ENCODE measurements at places on chromosomes 7 and 10.

- DNase-seq: no peak
Observed at GRCh38 chr7:107946451-107946850, 55.5 kb downstream of the DLD start.

DNA sequence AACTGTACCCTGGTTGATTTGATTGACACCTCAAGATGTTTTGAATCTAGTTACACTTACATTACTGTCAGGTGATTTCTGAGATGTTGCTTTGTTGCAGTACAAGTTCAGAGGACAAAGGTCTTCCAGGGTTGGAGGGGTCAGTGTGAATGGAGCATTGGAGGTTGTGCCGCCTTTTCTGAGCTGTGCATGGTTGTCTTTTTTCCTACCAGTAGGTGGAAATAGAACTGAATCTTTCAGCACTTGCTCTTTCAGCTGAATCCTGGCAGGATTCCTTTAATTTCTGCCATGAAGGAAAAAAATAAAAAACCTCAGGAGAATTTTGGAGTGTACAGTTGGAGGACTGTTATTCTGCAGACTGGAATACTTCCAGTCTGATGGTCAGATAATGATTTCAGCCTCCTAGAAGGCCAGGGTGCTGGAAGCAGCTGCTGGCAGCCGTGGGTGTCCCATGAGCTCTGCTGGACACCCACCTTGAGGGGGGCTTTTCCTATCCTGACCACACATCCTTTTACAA is 82.7 kb downstream of the PLCE1 start:
- DNase-seq: no peak

- DNase-seq: no peak
Observed at GRCh38 chr7:47100817-47101435, 481.0 kb downstream of the TNS3 start.

- DNase-seq: no peak
Observed at GRCh38 chr7:35505066-35505465, 189.9 kb downstream of the HERPUD2 start.

DNA sequence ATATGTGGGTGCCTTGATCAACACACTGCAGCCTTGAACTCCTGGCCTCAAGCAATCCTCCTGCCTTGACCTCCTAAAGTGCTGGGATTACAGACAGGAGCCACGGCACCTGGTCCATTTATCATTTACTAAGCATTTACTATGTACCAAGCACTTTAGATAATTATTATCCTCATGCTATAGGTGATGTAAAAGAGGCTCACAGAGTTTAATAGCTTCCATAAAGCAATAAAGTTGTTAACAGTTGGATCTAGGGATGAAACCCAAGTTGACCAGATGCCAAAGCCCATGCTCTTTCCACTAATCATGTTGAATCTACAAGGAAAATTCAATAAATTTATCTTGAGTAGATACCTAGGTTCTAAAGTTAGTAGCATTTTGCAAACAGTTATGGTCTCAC is 5.0 kb downstream of the NAPEPLD start:
- no peak for DNase-seq

DNA sequence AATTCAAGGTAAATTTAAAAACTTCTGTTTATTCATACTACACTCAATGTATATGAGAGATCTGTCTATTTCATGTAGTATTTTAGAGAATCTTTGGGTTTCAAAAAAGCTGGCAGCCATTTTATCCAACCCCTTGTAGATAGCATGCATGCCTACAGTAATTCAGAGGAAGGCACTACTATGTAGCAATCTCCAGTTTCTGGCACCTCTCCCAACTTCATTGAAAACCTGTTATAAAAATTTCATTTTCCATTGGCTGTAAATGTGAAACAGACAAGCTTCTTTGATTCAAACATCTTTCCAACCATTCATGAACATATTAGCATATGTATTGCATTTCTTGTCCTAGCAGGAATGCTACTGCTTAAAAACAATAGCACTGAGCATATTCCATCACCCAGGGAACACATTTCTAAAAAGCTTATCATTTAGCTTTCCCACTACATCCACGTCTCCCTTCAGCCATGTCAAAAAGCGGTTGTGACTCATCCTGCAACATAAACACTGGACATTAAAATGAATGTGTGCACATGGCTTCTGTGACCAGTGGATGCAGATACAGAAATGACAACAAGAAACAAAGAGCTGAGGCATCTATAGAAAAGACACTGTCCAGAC is 330.4 kb upstream of the AOAH start:
- no peak for DNase-seq

DNA sequence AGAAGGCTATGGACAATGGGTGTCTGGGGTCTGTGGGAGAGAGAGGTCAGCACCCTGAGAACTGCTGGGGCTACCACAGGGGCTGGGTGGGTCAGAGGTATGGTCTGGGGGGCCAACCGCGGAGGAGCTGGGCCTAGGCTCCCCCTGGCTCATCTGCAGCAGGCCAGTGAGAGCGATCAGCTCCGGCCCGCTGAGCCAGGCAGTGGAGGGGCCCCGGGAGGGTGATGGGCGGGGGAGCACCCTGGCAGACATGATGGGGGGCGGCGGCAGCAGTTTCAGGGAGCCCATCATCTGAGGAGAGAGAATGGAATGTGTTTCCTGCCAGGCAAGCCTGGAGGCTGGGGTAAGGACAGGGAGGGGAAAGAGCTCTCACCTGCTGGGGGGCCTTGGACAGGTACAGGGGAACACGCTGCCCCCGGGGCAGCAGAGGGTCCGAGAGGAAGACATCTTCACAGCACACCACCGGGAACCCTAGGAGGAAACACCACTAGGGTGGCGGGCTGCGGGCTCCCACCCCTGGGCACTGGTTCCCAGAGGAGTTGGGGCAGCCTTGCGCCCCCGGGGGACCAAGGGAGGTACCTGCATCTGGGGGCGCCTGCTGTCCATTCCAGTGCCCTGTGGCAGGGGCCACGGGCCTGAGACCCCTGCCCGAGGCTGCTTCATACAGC is 1.3 kb downstream of the SAP25 start:
- DNase-seq: no peak

GRCh38 chr7:16669581-16669980 is 23.6 kb downstream of the BZW2 start:
- DNase-seq: no peak

DNA sequence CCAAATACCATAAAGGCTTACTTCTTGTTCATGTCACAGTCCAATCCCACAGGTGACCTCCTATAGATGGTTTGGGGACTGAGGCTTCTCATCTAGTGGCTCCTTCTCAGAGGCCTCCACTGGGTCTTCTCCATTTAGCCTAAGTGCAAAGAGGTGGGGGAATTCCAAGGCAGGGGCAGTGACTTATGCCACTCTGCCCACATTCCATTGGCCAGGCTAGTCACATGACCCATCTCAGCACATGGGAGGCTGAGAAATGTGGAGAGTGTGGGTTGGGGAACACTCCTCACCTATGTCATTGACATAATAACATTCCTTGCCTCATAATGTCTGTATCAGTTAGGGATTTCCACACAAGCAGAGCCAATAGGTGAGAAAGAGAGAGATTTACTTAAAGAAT is 104.3 kb upstream of the PLXNA4 start:
- no peak for DNase-seq

DNA sequence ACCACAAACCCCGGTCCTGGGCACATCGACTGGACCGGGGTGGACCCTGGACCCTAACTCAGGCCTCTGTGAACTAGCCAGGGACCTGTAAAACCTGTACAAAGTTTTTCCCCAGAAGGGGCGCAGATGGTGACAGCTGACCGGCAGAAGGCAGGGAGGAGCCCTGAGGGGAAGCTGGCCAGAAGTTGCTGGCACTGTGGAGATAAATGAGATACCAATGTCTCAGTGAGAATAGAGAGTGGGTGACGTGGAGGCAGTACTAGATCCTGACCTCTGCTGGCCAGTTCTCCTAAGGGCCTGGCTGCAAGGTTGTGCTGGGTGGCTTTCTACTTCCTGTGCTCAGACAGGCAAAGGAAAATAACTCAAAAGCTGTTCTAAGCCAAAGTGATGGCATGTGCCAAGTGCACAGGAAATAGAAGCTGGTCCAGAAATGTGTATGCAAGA is 10.6 kb upstream of the TSPAN14 start:
- DNase-seq: no peak

DNA sequence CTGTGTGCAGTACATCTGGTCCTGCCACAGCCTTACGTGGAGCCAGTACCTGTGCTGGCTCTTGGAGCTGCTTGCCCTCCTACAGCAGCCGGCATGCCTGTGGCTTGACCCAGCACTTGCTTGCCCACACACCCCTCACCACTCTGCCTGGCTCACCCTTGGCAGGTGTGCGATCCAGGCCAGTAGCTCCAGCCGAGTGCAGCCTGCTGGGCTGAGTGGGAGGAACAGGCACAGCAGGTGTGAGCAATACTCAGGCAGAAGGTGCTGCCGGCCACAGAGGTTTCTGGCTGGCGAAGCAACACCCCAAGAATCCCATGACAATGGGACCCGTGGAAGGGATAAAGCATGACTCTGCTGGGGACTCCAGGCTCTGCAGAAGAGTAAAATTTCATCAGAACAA is 173.5 kb upstream of the ADCY1 start:
- DNase-seq: no peak

- DNase-seq: no peak
Observed at GRCh38 chr7:20260223-20260622, 43.0 kb upstream of the MACC1 start.

- no peak for DNase-seq
Observed at GRCh38 chr7:18458830-18459229, 36.7 kb upstream of the HDAC9 start.

DNA sequence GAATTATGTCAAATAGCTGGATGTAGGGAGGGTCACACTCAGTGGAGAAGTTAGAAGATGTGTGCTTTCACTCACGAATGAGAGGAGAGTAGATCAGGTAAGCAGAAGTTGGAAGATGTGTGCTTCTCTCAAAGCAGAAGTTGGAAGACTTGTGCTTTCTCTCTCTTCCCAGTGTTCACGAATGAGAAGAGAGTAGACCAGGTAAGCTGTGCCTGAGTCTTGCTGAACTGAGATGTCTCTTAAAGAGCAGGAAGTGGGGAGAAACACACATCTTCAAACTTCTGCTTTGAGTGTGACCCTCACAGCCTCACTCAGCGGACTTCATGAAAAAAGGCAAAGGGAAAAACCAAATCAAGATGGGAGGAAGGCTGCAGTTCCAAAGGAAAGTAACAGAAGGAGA is 7.0 kb upstream of the TMEM243 start:
- no peak for DNase-seq

DNA sequence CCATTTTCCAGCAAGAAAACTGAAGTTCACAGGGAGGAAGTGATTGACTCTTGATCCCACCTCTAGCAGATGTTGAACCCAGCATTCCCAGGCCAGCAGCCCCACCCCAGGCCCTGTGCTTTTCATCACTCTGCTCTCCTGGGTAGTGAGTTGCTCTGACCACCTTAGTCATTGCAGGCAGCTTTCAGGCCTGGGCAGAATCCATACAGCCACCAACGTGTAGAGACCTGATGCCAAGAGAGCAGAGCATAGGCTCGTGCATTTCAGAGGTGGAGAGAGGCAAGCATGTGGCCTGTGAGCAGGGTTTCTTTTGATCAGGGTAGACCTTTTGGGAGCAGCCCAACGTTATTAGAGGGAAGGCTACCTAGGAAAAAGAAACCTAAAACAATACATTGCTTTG is 334.6 kb downstream of the PTEN start:
- DNase-seq: no peak

GRCh38 chr10:4683137-4683536 is 142.9 kb upstream of the AKR1E2 start:
- no peak for DNase-seq

DNA sequence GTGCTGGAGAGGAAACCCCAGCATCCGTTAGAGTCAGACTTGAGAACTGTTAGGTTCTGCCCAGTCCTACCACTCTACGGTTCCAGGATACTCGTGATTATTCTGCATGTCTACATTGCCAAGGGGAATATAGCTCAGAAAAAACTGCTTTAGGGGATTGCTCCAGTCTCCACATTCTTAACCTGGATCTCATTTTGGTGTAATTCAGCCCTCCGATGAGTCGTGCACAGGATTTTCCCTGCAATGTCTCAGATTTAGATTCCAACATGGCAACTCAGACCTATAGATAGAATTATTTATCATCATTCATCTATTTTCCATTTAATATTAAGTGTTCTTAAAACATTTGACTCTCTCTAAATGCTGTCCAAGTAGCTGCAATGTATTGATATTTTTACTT is 121.1 kb upstream of the ZEB1 start:
- DNase-seq: no peak

- DNase-seq: no peak
Observed at GRCh38 chr7:6520163-6520981, 30.9 kb downstream of the GRID2IP start.

GRCh38 chr7:136969761-136970160 is 101.3 kb downstream of the CHRM2 start:
- no peak for DNase-seq

All from stimulated activated CD8-positive, alpha-beta memory T cell treated with anti-CD3 and anti-CD28 coated beads, Interleukin-15, amount 100 ng/mL, for 4 hours (primary cell).